Stimulated activated CD4-positive, alpha-beta T cell treated with anti-CD3 and anti-CD28 coated beads, Interleukin-12 subunit alpha, Interleukin-12 subunit beta, amount 100 ng/mL, for 24 hours (primary cell): ENCODE measurements at places on chromosomes 7 and 10.

- DNase-seq, result no peak
These were observed 86.6 kb downstream of the ABLIM1 start for GRCh38 chr10:114571316-114571999.

- no peak for DNase-seq
These were observed 38.4 kb upstream of the OIT3 start for GRCh38 chr10:72855129-72855528.

- DNase-seq, result no peak
These were observed 376.2 kb upstream of the SEMA3C start for GRCh38 chr7:81294897-81295515.

DNA sequence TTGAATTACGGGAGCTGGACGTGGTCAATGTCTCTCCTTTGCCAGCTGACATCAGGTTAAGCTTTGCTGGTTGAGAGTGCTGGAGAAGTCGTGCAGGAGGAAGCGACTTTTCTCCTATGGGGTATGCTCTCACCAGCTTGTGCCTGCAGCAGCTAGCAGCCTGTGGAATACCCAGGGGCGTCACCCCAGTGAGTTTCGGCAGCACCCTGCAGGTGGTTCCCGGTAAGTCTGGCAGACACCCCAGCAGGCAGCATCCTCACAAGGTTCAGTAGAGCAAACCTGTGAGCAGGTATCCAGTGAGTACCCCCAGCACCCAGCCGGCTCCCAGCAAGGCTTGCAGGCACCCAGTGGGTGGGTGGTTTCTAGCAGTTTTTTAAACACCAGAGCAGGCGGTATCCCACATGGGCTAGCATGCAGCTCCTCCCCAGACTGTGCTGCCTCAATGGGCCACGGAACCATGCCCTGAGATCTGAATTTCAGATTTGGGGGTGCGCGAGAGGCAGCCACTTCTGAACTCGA is 74.8 kb upstream of the SVIL start:
- DNase-seq, result no peak

DNA sequence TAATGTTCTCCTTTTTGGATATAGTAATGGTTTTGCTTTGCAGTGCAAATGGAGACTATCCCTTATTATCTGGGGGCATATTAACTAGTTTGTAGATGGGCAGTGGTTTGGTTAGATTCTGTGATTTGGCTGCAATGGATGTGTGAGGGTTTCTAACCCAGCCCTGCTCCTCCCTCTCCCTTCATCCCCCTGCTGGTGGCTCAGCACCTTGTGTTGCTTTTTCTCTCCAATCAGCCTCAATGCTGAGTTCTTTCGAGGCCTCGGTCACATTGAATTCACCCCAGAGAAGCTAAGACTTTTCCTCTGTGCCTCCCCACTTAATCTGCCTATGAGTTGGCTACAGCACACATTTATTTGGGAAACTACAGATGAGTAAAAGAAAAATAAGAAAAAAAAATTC is 120.0 kb downstream of the MALRD1 start:
- no peak for DNase-seq

GRCh38 chr7:45126920-45127319 is 15.4 kb upstream of the TBRG4 start:
- no peak for DNase-seq

DNA sequence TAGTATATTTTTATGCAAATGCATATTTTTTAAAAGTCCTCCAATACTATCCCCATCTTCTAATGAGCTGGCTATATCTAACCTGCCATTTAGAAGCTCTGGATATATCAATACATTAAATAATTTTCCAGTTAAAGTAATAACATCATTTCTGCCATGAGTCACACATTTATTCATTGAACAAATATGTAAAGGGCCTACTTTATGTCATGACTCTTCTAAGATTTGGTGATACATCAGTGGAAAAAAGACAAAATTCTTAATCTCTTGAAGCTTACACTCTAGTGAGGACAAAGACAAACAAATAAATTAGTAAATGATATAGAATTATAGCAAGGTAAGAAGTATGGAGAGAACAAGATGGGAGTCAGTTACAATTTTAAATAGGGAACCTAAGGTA is 716.8 kb upstream of the LRRTM3 start:
- no peak for DNase-seq

DNA sequence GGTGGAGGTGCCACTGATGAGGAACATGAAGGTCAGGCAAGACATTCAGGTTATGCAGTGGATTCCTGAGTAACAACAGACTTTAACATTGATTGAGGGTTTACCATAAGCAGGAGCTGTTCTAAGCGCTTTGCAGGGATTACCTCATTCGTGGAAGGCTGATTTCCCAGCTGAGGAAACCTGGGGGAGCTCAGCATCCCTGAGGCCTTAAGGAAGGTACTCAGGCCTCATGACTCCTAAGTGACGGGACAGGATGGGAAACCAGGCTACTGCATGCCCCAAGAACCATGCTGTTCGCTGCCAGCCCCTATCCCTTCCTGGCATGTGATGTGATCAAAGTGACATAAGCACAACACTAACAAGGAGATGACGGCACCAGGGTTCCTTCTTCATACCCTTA is 143.6 kb upstream of the NFE2L3 start:
- DNase-seq, result no peak

GRCh38 chr7:116052006-116052405 is 21.4 kb upstream of the TFEC start:
- no peak for DNase-seq

- DNase-seq, result no peak
These were observed 67.8 kb downstream of the NAMPT start for GRCh38 chr7:106216923-106217542.

- no peak for DNase-seq
These were observed 75.8 kb downstream of the GNAI1 start for GRCh38 chr7:80210400-80210799.

DNA sequence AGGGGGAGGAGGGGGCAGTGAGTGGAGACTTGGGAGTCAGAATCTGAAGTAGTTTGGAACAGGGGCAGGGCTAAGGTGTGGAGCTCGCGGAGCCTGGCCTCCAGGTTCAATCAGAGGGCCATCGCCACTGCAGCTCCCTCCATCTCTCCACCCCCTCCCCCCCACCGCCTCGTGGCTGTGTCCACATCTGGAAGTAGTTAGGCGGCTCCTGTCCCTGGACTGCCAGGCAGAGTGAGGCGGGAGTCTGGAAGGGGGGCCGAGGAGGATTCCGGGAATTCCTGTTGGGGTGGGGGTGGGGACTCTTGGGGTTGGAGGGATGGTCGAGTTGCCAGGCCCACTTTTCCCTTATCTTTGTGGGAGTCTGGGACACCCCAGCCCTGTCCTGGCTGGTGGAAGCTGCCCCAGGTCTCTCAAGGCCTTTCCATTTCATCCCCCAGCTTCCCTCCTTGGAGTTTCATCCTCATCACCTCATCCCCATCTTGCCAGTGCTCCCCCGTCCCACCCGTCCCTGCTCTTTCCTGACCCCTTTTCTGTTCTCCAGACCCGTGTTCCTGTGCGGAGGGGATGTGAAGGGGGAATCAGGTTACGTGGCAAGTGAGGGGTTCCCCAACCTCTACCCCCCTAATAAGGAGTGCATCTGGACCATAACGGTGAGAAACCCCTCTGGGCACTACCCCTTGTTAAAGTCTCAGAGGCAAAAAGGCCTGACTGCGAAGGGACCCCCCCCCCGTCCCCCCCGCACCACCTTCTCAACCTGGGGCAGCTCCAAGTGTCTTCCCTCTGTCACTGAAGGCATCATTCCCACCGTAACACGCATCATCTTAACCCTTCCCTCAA is 944 bp downstream of the PCOLCE start:
- no peak for DNase-seq

- no peak for DNase-seq
These were observed 6.4 kb downstream of the CALD1 start for GRCh38 chr7:134785842-134786241.

GRCh38 chr10:47266602-47267001 is 33.4 kb upstream of the GDF10 start:
- no peak for DNase-seq

GRCh38 chr7:79787096-79787495 is 333.6 kb upstream of the MAGI2 start:
- no peak for DNase-seq

DNA sequence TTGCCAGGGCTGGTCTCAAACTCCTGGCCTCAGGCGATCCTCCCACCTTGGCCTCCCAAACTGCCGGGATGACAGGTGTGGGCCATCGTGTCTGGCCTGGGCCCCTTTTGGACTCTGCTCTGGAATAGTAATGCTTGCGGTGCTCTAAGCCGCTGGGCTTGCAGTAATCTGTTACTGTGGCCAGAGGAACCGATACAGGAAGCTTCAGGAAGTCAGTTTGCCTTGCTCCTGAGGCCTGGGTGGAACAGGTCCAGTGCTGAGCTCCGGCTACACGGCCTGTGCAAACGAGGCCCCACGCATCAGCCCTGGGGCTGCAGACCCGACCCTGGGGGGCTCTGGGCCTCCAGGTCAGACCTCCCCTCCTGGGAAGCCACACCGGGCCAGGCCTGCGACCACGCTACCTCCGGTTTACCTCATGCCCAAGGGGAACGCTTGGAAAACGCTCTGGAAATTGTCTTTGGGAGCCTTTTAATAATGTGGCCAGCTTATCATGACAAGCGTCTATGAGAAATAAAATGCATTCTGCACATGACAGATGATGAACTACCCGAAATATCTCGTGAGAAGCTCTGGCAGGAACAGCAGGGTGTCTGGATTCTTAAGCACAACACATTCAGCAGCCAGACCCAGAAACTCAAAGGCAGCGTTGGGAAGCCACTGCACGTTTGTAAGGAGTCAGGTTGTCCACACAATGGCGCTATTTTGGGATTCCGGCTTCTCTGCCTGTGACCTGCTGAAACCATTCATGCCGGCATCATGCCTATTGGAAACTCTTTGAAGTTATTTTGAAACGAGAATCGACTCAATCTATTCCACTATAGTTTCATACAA is 10.1 kb upstream of the ADAP1 start:
- DNase-seq, result no peak

DNA sequence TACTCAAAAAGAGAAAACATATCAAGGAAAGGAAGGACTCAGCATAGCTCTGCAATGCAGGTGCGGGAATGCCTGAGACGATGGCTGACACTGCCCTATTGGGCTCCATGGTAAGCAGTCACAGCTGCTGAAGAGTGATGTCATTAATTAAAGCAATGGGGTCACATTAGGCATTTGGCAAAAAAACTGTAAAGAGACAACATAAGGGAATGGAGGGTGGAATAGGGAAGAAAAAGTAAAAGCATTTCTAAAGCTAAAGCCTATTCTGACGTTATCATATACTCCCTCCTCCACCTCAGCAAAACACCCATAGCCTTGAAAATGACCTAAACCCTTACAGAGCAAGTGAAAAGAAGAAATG is 38.5 kb upstream of the SPOCK2 start:
- no peak for DNase-seq

DNA sequence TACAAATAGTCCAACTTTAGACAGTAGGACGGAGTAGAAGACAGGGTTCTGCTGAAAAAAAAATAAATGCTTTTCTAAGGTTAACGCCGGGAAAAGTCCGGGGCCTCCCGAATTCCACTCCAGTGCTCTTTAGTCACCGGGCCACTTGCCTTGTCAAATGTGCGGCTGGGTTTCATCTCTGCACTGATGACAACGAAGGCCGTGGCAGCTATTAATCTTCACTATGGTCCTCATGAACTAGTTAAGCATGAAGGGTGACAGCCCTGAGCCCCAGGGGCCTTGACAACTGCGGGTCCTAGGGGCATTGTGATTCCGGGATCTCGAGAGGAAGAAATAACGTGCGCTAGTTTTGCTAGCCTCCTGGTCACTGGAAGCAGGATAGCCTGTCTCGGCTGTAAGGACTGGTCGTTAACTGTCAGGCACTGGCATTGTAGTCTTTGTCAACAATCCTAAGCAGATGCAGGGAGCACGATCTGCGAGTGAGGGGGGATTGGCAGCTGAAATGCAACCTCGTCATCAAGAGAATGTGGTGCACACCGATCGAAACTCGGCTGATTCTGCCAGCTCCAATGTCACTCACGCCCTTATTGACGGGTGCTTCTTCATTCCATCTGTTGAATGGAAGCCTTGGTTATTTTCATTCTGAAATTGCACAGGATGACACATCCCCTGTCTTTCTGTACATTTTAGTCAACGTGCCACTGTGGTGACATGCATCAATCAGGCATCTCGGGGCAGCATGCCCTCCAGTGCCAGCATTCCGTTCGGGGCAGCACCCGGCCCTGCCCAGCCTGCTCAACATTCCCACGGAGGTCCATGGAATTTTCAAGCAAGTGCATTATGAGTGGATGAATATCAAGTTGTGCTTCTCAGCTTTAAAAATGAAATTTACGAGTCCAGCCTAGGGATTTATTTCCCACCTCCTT is 51.6 kb upstream of the MGMT start:
- no peak for DNase-seq

GRCh38 chr7:127527561-127527960 is 57.8 kb downstream of the GCC1 start:
- DNase-seq, result no peak
